GF-D8 (cell line): ENCODE measurements at places on chromosomes 3 and 15.

- no peak for DNase-seq
Observed at GRCh38 chr3:56781762-56782161, 20.0 kb downstream of the ARHGEF3 start.

GRCh38 chr3:60225848-60226247 lies 1025.4 kb downstream of the FHIT start:
- DNase-seq = no peak

- no peak for DNase-seq
Observed at GRCh38 chr3:57160765-57161538, 4.2 kb downstream of the IL17RD start.

DNA sequence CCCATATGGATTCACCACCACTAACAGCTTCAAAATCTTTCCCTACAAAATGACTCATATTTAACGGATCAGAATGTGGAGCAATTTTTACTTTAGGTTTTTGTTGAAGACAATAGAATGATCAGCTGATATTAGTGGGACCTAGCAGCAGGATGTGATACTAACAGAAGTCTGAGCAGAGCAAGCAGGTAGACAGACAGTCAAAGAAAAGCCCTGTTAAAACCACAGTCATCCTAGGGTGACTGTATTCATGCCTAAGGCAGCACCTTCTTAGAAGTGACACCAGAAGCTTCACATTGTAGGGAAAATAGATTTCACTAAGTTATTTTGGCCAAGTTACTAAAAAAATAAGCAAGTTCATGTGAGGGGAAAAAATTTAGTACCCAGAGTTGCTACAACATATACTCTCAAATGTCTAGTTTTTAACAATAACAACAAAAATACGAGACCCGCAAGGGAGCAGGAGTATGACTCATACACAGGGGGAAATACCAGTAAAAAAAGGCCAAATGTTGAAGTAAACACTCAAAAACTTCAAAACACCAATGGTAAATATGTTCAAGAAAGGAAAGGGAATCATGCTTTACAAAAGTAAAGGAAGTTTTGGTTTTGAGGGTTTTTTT lies 590.9 kb downstream of the EPHA3 start:
- no peak for DNase-seq

DNA sequence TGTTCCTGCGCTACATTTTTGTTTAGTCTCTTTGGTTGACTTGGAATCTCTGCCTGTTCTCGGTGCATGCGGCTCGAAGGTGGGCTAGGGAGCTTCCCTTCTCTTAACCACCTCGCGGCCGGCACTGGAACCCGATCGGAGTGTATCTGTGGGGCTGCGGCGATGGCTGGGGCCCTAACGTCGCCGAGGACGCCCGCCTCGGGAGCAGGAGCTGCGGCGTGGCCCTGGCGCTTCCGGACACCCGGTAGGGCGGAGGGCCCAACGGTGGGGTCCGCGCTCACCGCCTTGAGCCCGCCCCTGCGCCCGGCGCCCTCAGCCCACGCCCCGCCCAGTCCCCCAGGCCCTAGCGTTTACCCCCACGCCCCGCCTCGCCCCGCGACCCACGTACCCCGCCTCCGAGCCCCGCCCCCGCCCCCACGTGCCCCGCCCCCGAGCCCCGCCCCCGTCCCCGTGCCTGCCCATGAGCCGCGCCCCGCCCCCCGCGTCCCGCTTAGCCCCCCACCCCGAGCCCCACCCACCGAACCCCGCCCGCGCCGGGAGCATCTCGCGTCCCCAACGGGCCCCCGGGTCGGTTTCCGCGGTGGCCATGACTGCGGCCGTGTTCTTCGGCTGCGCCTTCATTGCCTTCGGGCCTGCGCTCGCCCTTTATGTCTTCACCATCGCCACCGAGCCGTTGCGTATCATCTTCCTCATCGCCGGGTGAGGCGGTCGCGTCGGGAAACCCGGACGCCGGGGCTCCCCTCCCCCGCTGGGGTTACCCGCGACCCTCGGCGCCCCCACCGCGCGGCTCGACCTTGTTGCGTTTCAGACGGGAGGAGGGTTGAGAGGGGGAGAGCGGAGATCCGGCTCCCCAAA lies at the start of gene APH1B:
APH1B (plus strand) TSS at position 568 of the 855 bp plus-strand sequence; CDS start at position 587, 19 bp downstream.
- DNase-seq = peak; percentile 8

DNA sequence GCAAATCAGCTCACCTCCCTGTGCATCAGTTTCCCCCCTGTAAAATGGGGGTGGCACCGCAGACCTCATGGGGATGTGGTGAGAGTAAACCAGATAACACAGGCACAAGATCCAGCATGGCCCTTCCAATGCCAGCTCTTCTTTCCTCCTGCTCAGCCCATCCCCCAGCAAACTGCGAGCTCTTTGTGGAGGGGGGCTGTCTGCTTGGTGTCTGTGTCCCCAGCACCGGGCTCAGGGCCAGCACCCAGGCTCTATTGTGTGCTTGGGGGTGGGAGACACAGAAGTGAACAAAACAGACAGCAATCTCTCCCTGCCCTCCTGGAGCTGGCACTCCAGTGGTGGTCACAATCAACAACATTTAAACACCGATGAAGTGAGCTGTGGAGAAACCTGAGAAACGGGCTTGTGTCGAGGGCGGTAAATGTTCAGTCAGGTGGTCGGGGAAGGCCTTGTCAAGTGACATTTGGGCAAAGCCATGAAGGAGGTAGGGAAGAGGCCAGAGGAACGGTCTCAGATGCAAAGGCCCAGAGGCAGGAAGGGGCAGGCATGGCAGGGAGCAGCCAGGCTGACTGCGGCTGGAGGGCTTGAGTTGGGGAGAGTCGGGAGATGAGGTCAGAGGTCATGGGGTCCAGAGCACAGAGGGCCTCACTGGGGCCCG lies 28.4 kb downstream of the GRIP2 start:
- DNase-seq = no peak

GRCh38 chr3:152264378-152264777 lies 4.4 kb upstream of the MBNL1 start:
- no peak for DNase-seq

GRCh38 chr15:25739687-25740121 lies 123.4 kb downstream of the ATP10A start:
- DNase-seq = no peak

GRCh38 chr3:150220799-150221198 lies 187.3 kb upstream of the TSC22D2 start:
- DNase-seq = no peak

DNA sequence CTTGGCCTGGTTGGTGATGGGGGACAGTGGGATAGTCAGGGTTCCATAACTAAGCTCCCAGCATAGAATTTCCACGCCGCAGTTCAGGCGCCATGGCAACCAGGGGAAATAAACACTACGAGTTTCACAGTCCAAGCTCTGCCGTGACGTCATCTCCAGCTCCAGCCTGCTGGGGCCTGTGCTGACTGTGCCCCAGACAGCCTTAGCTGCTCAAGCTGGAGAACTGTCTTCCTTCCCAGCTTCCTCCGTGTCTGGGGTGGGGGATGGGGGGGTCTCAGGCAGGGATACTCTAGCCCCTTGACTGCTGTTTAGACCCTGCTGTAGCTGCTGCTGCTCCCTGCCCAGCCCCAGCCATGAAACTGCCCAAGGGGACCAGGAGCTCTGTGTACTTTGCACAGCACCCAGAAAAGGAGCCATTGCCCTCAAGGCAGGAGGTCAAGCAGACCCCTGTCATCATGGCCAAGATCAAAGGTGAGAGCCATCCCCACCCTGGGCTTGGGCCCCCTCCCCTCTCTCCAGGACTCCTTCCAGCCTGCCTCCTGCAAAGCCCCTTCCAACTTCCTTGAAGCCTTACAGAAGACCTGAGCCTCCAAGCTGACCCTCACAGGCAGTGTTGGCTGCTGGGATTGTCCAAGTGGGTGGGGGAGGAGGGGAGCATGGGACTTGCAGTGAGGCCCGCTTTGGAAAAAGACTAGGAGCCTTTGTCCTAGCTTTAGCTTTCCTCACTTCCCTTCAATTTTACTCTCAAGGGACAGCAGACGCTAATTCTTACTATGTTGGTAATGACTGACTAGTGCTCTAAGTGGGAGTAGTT lies 11.4 kb upstream of the CSPG4 start:
- no peak for DNase-seq

DNA sequence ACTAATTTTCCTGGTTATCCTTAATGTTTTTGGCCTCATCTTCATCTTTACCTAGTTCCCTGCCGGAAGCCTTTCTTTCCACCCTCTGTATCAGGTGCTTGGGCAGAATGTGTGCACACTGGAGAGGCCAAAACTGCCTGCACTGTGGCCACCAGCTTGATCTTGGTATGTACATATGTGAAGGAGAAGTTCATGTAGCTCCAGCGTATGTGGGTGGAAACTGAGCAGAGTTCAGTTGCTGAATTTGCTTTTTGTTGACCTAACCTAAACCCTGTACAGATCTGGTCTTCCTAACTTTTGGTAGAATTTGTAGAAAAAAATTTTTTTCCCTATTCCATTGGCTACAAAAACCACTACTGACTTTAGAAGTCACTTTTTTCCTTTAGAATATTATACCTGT lies 65.9 kb upstream of the IGSF10 start:
- no peak for DNase-seq

- no peak for DNase-seq
Observed at GRCh38 chr3:16073203-16073602, 101.3 kb upstream of the GALNT15 start.

DNA sequence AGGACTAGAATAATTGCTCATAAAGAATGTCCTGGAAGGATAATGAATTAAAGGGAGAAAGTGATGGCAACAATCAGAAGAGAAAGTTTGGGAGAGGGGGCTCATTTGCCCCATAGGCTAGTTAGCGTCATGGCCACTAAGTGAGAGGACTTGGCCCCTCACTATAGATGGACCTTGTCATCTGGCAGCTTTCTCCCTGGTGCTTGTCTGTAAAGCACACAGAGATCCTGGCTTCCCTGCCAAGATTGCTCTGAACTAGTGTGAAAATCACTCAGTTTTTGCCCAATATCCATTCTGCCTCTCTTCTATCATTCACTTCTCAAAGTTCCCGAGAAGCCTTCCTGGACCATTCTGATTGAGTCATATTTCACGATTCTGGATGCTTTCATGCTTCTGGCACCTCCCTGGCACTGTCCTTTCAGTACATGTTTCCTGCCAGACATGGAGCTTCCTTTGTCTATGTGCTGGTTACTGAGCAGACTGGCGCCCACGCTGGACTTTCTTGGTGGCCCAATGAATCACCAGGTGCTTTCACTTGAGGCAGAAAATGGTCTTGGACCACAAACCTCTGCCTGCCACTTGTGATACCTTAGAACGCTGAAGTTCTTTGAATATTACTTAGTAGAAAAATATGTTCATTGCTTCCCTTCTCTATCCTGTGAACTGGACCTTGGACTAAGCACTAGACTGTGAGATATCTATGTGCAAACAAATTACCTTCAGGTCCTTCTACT lies 709.6 kb upstream of the CFAP20DC start:
- DNase-seq = no peak

DNA sequence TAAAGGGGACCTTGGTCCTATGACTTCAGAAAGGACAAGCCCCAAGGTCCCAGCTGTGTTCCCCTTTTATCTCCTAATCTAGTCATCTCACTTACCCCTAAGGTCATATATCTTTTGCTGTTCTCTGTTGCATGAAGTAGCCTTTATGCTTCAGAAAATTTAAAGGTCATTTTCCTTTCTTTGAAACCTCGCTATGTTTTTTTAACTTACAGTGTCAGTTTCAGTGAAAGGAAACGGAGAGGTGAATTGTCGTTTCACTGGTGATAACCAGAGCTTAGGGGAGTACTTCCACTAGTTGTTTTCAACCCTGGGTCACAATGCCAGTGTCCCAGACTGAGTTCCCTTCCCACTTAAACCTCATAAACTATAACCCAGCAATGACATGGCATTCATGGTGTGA lies 357.4 kb downstream of the GAP43 start:
- DNase-seq = no peak

DNA sequence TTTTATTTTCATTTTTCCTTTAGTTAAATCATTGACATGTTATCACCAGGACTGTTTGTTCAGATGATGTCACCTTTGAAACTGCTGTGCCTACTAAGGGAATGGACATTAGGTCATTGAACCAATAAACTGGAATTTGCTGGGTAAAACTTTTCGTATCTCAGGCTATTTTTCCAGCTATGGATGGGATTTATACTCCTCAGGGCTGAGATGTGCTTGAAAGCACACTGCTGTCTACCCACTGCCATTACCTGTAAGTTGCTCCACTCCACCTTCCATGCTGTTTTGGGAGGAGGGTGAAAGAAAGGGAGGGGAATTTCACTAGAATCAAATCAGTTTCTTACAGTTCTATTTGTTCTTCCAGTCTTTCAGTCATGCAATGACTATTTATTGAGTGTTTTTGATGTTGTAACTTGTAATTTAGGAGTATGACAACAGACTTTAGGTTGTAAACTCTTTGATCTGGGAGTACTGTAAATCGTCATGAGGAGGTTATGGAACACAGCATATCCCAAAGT lies 11.3 kb downstream of the EHD4 start:
- DNase-seq = no peak

GRCh38 chr3:40938591-40938990 lies 260.7 kb upstream of the CTNNB1 start:
- no peak for DNase-seq

GRCh38 chr3:11095932-11096265 lies 58.4 kb upstream of the HRH1 start:
- no peak for DNase-seq

GRCh38 chr3:144516026-144516425 lies 544.4 kb downstream of the DIPK2A start:
- DNase-seq = no peak

GRCh38 chr3:8745619-8746370 lies 12.2 kb downstream of the CAV3 start:
- no peak for DNase-seq

GRCh38 chr3:179956416-179956830 lies 80.3 kb downstream of the PEX5L start:
- DNase-seq = no peak
